GM23248 (cell line): ENCODE measurements at places on chromosomes 4 and X. TPM values are rescaled to one million over a fixed set of nuclear protein-coding genes. Genes with fewer than 3 reads are reported as not detected.

DNA sequence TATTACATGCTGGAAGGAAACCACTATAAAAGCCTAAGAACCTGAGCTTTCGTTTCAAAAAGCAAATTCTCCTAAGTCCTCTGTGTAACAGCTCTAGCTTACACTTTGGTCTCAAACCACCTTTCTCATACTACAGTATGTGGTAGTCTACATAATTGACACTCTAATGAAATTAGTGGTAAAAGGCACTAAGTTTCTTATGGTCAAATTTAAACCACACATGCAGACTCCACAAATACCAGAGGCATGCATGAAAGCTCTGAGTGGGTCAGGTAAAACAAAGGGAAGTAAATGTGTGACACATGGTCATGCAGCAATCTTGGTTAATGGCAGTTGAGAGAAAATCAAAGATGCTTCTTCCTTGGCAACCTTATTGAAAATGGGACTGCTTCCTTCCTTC, 187.8 kb downstream of the CCNG2 start:
- DNase-seq = no peak

DNA sequence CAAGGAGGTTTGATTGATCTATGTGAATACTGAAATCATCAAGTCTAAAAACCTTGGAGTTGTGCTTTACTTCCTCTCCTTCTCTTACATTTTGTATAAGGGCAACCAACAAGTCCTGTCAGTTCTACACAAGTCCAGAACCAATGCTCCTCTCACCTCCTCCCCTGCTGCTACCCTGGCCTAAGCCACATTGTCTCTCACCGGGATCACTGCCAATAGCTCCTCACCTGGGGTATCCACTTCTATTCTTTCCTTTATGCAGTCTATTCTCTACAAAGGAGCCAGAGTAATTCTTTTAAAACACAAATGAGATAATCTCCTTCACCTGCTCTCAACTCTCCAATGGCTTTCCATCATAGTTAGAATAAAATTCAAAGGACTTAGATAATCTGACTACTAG, 13.3 kb upstream of the ARHGEF6 start:
- DNase-seq = no peak

GRCh38 chrX:112731793-112732192, 52.1 kb upstream of the LHFPL1 start:
- DNase-seq = peak; percentile 44

- DNase-seq = peak; percentile 1
These were observed 2.0 kb downstream of the PARM1 start for GRCh38 chr4:74934888-74935287.

DNA sequence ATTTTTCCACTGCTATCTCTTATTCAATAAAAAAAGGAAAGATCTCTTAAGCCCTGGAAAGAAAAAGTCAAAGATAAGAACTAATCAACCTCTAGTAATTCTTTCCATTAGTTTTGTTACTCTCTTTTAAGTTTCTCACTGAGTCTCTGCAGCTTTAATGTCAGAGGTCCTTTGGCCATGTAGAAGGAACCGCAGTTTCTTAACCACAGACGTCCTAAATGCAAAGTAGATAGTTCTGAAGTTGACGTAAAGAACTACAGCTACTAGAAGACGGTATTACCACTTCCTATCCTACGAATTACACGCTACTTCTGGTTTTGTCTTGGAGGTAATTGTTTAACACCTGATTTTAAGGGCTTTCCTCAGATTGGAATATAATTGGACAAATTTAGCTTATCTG, 325.9 kb downstream of the ANKRD50 start:
- DNase-seq = no peak

DNA sequence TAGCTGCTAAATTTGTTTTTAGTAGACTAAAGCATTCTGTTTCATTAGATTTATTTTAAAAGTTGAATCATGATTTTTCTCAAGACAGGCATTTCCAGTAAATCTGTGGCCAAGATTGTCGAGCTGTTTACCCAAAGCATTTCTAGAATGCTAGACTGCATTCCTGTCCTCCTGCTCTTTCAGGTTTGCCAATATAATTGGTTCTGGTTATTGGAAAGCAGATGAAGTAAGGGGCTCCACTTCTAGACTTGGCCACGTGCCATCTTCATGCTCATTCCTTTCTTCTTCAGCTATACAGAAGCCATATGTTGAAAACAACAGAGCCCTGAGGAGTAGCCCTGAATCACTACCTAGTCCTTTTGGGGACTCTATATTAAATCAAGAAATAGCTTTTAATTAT, 62.5 kb downstream of the PGRMC2 start:
- peak; percentile 57 for DNase-seq

DNA sequence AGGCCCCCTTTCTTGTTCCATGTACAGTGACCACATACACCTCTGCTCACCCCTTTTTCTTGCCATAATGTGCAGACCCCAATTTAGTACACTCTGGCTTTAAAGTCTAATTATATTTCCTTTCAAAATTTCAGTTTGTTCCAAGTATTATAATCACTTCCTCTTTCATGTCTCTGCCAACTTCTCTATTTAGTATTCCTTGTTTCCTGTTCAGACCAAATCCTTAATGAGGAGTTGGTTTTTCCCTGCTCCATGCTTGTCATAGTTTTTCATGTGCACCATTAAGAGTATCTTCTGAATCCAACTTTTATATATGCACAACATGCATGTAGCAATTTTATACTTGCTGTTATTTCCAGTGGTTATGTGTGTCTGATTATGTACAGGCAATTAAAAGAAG, 32.3 kb downstream of the USP53 start:
- no peak for DNase-seq

DNA sequence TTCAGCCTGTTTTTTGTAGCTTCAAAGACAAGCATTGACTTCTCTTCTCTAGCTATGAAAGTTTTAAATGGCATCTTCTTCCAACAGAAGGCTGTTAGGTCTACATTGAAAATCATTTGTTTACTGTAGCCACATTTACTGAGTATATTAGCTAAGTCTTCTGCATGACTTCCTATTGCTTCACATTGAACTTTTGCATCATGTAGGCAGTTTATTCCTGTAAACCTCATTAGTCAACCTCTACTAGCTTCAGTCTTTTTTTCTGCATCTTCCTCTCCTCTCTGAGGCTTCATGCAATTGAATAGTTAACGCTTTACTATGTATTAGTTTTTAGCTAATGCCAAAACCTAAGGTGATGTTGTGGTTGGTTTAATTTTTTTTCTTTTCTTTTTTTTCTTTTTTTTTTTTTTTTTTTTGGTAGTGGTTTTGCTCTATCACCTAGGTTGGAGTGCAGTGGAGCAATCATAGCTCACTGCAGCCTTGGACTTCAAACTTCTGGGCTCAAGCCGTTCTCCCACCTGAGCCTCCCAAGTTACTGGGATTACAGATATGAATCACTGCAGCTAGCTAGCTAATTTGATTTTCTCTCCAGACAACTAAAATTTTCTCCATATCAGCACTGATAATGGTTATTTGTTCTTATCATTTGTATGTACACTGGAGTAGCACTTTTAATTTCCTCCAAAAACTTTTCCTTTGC, 3.4 kb downstream of the UGT2A3 start:
- DNase-seq = no peak

GRCh38 chr4:148315049-148315448, 127.2 kb downstream of the NR3C2 start:
- no peak for DNase-seq

DNA sequence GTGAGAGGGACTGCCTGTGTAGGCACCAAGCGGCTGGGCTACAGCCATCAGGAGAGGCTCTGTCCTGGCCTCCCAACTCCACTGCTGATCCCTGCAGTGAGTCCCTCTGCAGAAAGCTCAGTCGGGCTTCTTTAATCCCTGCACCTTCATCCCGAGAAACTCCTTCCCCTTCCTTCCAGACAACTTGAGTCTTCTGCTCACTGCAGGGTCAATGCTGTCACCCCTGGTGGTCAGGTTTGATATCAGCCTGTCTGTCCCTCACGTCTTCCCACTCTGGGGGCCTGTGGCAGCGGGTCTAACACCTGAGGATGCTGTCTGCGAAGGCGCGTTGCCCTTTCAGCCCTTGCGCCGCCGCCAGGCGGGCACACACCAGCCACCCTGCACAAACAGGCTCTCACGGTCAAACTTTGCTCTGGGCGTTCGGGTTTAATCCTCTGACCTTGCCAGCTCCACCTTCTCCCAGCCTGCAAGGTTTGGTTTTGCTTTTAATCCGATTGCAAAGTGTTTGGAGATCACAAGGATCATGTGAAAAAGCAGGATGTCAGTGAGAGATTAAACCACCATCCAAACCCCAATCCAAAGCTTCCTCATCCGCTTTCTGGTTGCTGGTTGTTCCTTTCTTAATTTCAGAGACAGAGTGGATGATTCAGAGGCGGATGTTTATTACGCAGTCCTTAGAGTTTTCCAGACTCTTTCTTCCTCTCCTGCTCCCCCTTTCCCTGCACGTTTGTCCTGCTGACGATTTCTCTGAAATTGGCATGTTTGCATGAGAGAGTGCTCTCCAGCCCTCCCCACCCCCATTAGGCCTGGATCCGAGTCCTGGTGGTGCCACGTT, 74.8 kb upstream of the SLC34A2 start:
- DNase-seq = peak; percentile 2

GRCh38 chrX:41823402-41823801, 99.4 kb downstream of the GPR82 start:
- peak; percentile 40 for DNase-seq

DNA sequence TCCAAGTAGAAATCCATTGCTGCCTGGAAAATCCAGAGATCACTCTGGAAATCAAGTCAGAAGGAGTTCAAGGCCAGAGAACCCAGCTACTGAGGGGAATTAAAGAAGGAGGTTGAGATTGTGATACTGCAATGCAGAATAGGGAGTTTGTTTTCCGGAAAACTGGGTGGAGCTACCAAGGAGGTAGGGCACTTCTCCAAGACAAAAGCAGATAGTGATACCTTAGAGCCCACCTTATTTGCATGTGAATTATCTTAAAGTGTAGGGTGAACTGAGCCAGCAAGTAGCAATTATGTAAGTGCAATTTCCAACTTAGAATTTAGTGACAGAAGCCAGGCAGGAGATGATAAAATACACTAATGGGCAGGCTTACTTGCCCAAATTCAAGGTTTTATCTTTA, 178.9 kb downstream of the MID1 start:
- DNase-seq = no peak

DNA sequence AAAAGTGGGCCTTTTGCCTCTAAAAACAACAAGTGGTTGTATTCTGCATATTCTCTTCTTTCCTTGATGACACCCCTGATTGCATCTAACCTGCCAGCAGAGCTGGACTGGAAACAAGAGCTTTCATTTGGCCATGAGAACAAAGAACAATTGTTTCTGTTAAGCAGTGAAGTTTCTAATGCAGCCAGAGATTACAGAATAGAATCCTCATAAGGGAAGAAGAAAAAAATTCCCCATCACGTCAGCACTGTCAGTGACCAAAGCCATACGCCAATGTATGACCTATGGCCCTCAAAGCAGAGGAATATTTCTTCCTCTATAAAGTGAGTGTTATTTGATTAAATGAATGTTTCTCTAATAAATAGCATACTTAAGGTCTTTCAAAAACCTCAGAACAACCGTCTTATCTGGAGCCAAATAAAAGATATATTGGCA, 529.1 kb upstream of the INTU start:
- DNase-seq = no peak

- DNase-seq = peak; percentile 90
These were observed 41.0 kb downstream of the FNIP2 start for GRCh38 chr4:158809611-158810486.

DNA sequence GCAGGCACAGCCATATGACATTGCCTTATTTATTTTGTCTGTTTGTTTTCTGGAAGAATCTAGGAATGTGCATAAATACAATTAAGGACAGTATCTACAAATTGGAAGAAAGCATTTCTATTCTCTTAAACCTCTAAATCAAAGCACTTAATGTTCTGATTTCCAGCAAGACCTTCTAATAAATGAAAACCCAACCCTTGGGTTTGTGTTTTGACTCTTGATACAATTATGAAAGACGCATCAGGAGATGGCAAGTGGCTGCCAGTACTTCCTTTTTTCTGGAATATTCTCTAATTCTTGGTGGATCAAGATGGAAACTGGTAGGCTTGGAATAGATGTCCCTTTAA, 437 bp upstream of the CPE start:
- DNase-seq = no peak

GRCh38 chrX:5051831-5052491, 1176.7 kb downstream of the NLGN4X start:
- no peak for DNase-seq

DNA sequence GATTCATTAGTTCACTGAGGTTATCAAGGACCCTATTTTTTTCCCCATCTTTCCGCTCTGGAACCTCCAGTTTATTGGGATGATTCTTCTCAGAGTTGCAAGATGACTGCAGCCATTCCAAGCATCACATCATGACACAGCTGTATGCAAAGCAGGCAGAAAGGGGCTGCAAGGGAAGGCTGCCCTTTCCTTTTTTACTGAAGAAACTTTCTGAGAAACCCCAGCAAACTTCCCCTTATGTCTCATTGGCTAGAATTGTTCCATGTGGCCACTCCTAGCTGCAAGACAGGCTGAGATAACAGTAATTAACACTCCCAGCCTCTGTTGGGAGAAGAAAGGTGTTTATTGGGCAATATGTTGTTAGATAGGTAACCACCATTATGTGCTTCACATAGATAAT, 102.6 kb downstream of the SATL1 start:
- DNase-seq = no peak

DNA sequence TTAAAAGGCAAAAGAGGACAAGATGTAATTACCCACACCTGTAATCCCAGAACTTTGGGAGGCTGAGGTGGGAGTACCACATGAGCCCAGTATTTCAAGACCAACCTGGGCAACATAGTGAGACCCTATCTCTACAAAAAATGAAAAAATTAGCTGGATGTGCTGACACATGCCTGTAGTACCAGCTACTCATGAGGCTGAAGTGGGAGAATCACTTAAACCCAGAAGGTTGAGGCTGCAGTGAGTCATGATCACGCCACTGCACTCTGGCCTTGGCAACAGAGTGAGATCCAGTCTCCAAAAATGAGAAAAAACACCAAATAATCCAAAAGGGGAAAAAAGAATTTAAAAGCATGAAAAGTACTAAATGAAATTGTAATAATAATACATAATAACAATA, 30.8 kb downstream of the NR0B1 start:
- DNase-seq = peak; percentile 59

- DNase-seq = peak; percentile 29
These were observed 115.1 kb downstream of the CPEB2 start for GRCh38 chr4:15117270-15117946.

DNA sequence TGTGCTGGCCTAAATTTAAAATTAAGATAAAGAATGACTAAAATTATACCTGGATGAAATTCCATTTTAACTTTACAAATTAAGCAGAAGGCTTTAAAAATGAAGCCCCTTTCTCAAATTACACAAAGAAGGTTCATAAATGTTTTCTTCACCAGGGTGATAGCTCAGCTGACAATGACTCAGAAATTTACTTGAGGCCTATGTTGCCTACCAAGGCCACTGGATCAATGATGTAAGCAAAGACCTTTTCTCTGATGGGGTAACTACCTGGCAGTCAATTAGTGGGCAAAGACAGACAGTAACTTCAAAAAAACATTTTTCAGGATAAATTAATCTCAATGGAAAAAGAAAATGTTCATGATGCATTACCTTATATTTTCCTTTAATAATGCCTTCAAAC, 23.9 kb upstream of the GPR34 start:
- peak; percentile 31 for DNase-seq

EFHC2 gene
- not detected in 2 replicates for total RNA-seq

CTAG2 gene
- total RNA-seq = not detected in 2 replicates

CSN1S1 gene
- total RNA-seq = not detected in 2 replicates

SRPK3 gene
- 0.86 TPM in 1 of 2 replicates, not detected in the other for total RNA-seq

DUSP9 gene
- total RNA-seq = not detected in 2 replicates

MED12 gene
- total RNA-seq = 14.9 and 32.6 TPM in 2 replicates

OTOP1 gene
- not detected in 2 replicates for total RNA-seq

NDST3 gene
- total RNA-seq = not detected in 2 replicates

PAGE2 gene
- not detected in 2 replicates for total RNA-seq

BMP15 gene
- total RNA-seq = not detected in 2 replicates

GALNTL6 gene
- not detected in 2 replicates for total RNA-seq

OTUD5 gene
- 43.4 and 44.9 TPM in 2 replicates for total RNA-seq

DCHS2 gene
- total RNA-seq = not detected in 2 replicates

XAGE2 gene
- not detected in 2 replicates for total RNA-seq

C4orf36 gene
- total RNA-seq = 0.65 TPM in 1 of 2 replicates, not detected in the other
